ENCODE measurements at places on chromosomes 5 and 9.

DNA sequence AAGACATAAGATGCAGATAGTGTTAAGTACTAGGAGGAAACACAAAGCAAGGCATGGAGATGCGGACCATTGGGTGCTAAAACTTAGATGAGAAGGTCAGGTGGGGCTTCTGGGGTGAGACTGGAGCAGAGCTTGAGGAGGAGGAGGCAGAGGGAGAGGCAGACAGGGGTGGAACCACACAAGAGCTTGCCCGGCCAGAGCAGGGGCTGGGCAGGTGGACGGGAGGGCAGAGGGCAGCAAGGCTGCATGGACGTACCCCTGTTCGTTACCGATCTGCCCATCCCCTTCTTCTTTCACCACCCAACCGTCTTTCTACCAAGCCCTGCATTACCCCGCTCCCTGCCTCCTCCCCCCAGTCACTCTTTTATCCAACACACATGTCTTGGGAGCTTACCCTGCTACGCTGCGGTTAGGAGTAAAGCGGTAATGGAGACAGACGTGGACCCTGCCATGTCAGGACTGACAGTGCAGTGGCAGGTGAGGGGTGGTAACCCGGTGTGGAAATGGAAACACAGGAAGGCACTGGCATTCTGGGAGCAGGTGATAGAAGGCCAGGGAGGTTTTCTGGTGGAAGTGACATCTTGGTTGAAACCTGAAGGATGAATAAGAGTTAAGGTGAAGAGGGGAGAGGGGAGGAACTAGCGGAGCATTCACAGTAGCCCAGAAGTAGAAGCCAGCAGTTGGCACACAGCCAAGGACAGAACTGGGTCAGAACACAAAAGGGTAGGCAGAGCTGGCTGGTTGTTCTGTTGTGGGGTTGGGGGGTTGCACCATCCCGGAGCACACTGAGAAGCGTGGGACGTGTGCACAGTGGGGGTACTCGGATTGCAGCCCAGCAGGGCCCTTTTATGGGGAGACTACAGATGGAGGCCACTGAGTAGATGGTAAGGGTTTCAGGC is 167.2 kb downstream of the CACNA1B start:
- no peak for DNase-seq

- DNase-seq, result no peak
Observed at GRCh38 chr5:144276034-144276822, 105.6 kb downstream of the KCTD16 start.

DNA sequence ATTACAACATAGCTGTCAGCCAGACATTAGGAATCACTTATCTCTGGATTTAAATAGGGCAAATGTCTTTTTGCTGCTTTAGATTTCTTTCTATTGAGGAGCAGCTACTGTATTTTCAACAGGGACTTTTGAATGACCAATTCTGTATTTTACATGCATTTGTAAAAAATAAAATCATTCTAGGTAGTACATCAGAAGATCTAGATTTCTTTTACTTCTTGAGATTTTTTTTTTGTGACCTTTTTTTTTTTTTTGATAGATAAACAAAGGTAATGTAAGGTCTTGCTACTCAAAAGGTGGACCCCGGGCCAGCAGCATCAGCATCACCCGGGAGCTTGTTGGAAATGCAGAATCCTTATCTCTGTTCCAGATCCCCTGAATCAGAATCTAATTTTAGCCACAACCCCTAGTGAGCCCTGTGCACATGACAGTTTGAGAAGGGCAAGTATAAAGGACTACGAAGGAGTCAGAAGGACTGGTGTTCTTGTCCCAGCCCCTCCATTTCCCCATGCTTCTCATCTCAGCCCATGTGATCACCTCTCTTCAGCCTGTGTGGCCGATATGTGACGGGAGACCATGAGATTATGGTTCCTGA is 37.7 kb upstream of the CKMT2 start:
- DNase-seq, result no peak

DNA sequence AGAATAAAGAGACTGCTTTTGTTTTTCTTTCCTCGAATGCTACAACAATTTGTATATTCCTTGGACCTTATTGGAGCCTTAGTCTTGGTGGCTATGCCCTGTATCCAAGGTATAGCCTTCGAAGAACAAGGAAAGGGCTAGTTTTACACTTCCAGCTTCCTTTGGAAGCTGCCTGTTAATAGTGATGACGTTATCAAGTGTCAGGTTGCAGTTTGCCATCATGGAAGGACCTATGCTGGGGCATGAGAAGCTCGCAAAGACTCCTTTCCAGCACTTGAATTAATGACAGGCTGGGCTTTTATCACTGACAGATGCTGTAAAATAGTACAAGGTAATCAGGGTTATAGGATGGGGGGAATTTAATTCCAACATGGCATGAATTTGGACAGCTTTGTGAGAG is 157.9 kb downstream of the KDM4C start:
- DNase-seq, result no peak

GRCh38 chr5:2888520-2889060 is 137.1 kb upstream of the IRX2 start:
- no peak for DNase-seq

DNA sequence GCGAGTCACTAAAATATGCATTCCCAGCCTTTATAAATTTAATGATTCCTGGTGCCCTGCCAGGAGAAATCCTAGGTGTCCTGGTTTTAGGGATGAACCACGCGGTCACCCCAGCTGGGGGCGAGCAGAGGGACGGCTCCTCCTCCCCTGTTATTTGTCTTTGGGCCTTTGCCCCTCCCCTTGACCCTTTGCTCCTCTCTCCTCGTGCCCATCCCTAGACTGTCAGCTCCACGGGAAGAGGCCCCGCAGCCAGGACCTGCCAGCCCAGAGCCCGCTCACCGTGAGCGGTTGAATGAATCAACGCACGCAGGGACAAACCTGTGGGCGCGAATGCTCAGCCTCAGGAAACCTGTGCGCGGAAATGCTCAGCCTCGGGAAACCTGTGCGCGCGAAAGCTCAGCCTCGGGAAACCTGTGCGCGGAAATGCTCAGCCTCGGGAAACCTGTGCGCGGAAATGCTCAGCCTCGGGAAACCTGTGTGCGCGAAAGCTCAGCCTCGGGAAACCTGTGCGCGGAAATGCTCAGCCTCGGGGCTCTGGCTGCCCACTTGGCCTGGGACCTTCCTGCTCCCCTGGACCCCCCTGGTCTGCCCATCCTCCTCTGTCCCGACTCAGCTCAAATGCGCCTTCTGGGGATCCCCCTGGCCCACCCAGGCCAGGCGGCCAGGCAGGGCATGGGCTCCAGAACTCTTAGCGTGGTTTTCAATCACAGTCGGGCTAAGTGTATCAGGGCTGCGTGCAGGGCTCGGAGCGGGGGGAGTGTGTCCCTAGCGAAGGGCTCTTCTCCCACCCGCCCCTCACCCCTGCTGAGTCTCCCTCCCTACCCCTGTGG is 140.5 kb upstream of the COL5A1 start:
- no peak for DNase-seq

DNA sequence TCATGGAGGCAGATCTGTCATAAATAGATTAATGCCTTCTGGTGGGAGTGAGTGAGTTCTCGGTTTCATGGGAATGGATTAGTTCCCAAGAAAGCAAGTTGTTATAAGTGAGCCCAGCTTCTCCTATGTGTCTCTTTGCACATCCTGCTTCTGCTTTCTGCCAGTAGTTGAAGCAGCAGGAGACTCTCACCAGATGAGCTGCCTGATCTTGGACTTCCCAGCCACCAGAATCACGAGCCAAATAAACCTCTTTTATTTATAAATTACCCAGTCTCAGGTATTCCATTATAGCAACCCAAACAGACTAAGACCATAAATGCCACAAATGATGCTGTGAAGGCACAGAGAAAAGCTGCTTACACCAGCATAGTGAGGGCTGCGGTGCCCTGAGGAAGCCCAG is 28.9 kb downstream of the BHMT start:
- DNase-seq, result no peak

DNA sequence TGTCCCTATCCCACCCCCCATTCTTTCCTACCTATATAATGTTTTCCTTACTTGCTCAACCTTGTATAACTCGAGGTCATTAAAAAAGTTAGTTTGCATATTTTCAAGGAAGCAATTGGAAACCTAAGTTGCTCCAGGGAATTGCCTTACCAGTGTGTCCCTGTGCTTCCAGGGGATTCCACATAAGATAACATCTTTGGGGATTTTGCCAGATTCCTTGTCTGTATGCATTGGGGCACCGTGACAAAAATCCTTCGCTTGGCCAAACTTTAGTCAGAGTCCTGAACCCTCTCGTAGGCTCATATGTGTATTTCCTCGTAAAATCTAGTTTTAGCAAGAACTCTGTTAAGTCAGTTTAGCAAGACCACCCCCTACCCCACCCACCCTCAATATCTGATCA is 14.7 kb upstream of the OSMR start:
- no peak for DNase-seq

- DNase-seq, result no peak
Observed at GRCh38 chr9:122821278-122821943, 7.0 kb downstream of the PDCL start.

GRCh38 chr9:6441269-6441668 is 28.3 kb downstream of the UHRF2 start:
- no peak for DNase-seq

- DNase-seq, result no peak
Observed at GRCh38 chr9:89528540-89528939, 30.6 kb upstream of the SEMA4D start.

DNA sequence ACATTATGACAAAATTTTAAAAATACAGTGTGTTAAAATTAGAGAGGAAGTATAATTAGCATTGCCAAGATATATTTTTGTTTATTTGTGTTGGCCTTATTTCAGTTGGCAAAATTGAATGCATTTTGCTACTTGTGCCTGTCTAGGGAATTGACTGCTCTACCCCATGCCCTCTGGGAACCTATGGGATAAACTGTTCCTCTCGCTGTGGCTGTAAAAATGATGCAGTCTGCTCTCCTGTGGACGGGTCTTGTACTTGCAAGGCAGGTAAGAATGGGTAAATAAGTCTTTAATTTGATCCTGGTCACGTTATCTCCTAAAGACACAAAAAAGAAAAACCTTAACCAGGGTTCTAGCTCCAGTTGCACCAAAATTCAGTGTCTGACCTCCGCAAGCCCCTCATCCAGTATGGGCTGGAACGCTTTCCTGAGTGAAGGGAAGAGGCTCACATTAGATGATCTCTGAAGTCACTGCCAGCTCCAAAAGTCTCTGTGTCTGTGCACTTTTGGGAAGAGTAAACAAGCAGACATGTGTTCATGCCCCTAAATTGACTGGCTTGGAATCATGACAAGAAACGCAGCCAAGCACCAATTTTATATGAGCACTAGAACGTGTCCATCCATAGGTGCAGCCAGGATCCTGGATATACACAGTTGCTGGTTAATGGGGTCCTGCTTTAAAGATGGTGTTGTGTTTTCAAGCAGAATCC is 98.3 kb upstream of the PRRC1 start:
- DNase-seq, result no peak

DNA sequence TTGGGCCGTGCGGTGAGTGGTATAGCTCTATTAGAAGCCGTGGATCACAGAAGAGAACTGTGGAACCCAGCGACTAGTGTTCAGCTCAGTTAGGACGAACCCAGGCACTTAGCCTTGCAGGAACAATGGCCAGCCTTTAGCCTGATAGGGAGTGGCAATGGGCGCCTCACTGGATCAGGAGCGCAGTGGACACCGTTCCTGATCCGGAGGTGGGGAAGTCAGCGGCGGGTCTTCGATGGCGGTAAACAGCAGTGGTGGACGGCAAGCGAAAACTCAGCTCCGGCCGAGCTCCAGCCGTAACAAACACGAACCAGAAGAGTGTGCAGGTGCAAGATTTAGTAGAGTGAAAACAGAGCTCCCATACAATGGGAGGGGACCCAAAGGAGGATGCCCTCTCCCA is 340.0 kb downstream of the TLE4 start:
- no peak for DNase-seq

DNA sequence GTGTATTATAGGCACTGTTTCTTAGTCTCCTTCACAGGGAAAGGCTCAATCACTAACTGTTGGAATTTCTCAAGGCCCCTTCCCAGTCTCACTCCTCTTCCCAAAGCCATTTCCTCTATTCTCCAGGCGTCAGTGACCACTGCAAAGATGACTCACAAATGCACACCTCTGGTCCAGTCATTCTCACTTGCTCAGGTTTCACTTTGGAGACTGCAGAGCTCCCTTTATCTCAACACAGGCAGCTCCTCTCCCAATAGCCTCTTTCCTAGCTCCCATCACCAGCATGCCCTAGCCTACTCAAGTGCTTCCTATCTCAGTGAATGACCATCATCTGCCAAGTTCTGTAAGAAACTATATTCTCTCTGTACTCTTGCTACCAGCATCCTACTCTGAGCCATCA is 323.6 kb downstream of the NTRK2 start:
- no peak for DNase-seq

DNA sequence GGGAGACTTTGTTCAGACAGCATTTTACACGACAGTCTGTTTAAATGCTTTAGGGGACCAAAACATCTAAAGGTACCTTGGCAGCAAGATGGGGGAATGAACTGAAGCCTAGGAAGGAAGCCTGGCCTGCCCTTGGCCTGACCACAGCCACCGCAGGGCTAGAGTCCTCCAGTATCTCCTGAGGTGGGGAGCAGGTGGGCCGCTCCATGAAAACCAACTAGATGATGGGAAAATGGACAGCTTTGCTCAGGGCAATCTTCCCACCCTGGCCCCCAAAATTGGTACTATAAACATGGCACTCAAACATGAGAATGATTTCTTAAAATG is 153.3 kb downstream of the AUH start:
- no peak for DNase-seq

GRCh38 chr5:100889165-100889743 is 13.8 kb downstream of the ST8SIA4 start:
- no peak for DNase-seq

GRCh38 chr5:130890610-130891009 is 274.4 kb downstream of the HINT1 start:
- DNase-seq, result no peak

DNA sequence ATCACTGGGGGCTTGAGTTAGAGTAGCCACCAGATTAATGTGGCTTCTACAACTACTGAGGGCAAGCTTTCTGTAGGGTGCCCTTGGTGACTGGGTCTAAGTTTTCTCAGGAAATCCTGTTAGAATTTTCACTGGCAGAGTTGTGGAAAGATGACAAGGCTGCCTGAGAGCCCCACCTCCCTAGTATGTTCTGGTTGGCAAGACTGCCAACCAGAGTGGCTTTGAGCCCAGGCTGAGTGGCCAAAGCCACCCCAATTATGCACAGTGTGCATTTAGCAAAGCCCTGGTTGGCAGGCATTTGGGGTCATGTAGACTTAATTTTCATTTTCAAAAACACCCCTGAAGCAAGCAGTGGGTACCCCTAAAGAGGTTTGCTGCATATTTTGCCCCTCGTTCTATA is 136.7 kb upstream of the HAPLN1 start:
- DNase-seq, result no peak

- no peak for DNase-seq
Observed at GRCh38 chr9:93509084-93509483, 55.7 kb upstream of the FAM120AOS start.

Data from Panc1 (cell line).